ENCODE measurements at places on chromosomes 16 and 17.
A peak's percentile ranks its signal among the peaks of the same experiment; 100 is the strongest.

- DNase-seq, result no peak
These were observed 973 bp upstream of the KRT15 start for GRCh38 chr17:41519501-41520224.

DNA sequence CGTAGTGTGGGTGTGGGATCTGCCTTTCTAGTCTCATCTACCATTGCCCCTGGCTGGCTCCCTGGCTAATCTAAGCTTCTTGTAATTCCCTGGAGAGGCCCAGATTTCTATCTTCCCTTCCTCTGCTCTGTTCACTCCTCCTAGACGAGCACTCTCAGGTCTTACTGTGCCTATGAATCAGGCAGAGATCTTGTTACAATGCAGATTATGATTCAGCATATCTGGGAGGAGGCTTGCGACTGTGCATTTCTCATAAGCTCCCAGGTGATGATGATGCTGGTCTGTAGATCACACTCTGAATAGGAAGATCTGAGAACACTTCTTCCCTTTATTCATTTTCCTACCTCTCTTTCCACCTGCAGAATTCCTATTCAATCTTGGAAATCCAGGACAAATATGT, 200.1 kb downstream of the CBLN1 start:
- no peak for DNase-seq

- peak; percentile 41 for DNase-seq
These were observed 65.8 kb upstream of the SMIM36 start for GRCh38 chr17:55576996-55577586.

DNA sequence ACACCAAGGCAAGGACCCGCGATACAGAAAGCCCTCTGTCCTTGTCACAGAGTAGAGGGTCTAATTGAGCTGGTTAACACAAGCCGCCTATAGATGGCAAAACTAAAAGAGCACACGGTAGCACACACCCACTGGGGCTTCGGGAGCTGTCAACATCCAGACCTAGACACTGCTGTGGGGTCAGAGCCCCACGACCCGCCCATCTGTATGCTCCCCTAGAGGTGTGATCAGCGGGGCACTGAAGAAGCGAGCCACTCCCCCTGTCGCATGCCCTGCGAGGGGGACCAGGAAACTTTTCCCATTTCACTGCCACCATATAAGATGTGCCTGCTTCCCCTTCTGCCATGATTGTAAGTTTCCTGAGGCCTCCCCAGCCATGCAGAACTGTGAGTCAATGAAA, 1255.8 kb upstream of the CDH8 start:
- no peak for DNase-seq

GRCh38 chr16:85202631-85203461, 90.6 kb upstream of the CIBAR2 start:
- DNase-seq, result no peak

DNA sequence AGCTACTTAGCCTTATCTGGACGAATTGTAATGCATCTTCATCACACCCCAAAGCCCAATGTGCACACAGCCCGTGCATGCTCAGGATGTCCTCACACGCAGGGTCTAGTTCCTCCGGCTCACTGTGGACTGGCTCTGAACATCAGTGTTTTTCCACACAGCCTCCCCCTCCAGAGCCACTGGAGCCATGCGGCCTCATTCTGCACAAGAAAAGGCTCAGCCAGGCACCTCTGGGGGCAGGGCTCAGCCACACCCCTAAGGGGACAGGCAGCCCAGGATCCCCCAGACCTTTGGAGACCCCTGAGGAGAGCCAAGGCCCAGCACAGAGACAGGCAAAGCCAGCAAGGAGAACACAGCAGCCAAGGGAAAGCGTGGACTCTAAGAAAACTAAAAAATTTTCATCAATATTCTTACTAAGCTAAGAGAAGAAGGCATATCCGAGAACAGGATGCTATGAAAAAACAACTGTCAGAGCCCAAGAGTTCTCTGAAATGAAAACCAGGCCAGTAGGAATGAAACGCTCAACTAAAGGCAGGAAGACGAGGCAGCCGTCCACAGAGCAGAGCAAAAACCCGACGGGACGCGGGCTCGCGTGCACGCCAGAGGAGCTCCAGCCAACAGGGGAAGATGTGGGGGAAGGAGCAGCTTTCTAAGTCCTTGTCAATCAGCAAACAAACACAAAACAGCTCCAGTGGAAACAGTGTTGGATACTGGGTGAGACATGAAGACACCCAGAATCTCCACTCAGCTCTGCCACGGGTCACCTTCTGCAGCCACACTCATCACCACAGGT, 34.5 kb downstream of the MAP1LC3B start:
- no peak for DNase-seq

GRCh38 chr17:76176701-76177574, 35.9 kb upstream of the FOXJ1 start:
- no peak for DNase-seq

DNA sequence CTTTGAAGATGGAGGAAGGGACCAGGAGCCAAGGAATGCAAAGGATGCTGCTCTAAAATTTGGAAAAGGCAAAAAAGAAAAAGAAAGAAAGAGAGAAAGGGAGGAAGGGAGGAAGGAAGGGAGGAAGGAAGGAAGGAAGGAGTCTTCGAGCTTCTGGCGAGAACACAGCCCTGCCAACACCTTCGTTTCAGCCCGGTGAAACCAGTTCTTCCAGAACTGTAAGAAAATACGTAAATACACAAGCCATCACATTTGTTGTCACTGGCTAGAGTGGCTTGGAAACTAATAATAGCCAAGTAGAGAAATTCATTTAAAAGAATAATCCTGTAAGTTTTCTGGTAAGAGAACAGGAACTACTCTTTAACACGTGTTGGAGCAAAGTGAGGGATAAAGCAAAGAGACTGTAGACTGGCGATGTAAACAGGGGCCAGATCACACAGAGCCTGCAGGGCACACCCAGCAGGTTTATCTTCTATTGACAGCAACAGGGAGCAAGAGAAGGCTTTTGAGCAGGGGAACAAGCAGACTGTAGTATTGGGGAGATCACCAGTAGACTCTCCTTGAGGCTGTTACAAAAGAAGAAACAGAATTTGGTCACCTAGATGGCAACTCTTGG, 188.7 kb upstream of the MPHOSPH6 start:
- no peak for DNase-seq

- DNase-seq, result peak; percentile 42
These were observed 591 bp downstream of the PSMD7 start for GRCh38 chr16:74297145-74297665.

GRCh38 chr17:28043741-28044140, 1.3 kb downstream of the NLK start:
- no peak for DNase-seq

DNA sequence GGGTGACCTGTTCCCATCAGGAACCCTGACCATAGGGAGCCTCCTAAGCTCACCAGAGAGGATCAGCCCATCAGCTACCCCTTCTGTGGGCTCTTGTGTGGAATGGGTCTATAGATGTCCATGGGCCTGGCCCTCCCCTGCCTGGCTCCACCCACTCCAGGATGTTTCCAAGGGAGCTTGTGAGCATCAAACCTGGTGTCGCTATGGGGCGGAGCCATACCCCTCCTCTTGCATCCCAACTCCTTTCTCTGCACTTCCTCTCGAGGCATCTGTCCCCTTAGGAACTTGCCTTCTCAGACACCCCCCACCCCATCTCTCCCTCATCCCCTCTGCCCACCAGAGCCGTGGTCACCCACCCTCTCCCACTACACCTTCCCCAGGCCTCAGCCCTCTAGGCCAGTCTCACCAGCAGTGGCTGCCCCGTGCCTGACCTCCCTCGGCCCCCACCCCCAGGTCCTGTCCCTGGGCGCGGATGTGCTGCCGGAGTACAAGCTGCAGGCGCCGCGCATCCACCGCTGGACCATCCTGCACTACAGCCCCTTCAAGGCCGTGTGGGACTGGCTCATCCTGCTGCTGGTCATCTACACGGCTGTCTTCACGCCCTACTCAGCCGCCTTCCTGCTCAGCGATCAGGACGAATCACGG, 10.4 kb downstream of the KCNH6 start:
- DNase-seq, result no peak

DNA sequence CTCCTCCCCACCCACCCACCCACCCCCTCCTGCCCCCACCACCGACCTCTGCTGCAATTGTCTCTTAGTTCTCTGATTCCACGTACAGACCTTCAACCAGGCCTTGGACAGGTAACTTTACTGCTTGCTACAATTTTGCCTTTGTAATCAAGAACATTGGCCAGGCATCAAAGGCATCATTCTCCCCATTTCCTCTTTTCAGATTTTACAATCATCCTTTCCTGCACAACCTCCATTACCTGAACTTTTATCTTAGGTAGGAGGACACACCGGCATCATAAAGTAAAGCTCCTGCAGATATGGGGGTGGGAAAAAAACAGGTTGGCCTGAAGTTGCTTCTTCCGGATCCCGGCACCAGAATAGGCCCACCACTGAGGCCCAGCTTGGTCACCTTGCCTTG, 25.7 kb upstream of the SUPT4H1 start:
- no peak for DNase-seq

- DNase-seq, result no peak
These were observed 552 bp downstream of the C17orf58 start for GRCh38 chr17:67995570-67996263.

GRCh38 chr16:3129137-3130131, 5.4 kb upstream of the ZNF213 start:
- peak; percentile 87 for DNase-seq

DNA sequence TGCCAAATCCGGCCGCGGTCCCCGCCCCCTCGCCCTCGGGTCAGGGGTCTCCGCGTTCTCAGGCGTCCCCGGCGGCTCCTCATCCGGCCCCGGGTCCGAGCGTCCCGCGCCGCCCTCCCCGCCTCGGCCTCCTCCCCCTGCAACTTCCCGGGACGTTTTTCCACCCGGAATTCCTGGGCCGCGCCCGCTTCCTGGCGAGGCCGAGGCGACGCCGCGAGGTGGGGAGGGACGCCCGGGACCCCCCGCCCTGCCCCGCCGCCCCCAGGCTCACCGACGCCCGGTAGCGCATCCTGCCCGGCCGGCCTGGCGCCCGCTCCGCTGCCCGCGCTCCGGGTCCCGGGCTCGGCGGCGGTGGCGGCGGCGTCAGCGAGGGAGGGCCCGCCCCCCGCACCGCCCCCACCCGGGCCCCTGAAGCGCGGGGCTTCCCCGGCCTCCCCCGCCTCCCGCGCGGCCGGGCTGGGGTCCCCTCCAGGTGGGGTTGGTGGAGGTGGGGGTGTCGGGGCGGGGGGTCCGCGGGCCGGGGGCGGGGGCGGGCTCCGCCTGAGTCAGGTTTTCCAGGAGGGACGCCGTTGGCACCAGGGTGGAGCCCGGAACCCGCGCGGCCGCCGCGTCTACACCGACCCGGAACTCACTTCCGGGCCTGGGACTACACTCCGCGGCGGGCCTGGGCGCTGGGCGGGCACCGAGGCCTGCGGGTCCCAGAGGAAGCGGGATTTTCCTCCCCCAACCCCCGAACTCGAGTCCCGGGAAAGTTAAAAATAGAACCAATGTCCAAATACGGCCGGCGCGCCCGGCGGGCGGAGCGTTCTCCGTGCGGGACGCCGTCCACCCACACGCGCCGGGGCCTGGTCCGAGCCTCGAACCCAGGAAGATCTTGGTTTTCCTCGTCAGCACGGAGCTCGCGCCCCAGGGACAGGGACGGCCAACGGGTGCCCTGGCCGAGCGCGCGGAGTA, 6.8 kb downstream of the MYO1C start:
- peak; percentile 51 for DNase-seq

- no peak for DNase-seq
These were observed 126.1 kb upstream of the NUDT7 start for GRCh38 chr16:77596261-77596660.

GRCh38 chr16:2358811-2359210, 18.3 kb upstream of the ABCA3 start:
- no peak for DNase-seq

DNA sequence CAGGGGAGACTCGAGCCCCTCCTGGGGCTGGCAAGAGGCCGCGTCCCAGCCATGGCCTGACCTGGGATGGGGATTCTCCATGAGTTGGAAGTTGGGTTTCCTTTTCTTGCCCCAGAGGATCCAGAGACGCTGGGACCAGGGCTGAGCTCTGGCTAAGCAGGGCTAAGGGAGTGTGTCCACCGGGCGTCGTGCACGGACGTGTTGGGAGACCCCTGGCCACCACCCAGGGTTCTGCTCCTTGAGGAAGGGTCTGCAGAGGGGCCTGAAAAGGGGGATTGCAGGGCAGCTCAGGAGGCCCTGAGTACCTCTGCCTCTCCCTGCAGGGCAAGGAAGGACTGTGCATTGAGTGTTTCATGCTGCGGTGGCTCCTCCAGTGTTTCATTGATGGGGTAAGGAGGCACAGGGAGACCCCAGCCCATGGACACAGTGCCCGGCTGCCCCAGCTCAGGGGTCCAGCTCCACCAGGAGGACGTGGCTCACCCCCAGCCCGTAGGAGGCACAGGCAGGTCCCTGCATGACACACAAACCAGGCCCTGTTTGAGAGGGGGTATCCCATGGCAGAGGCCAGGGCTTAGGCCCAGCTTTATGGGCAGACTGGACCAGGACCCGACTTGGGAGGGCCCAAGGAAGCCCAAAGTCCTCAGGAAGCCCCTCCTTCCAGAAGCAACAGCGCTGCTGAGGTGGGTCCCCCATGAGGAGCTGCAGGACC, 47.5 kb downstream of the USP22 start:
- DNase-seq, result no peak

DNA sequence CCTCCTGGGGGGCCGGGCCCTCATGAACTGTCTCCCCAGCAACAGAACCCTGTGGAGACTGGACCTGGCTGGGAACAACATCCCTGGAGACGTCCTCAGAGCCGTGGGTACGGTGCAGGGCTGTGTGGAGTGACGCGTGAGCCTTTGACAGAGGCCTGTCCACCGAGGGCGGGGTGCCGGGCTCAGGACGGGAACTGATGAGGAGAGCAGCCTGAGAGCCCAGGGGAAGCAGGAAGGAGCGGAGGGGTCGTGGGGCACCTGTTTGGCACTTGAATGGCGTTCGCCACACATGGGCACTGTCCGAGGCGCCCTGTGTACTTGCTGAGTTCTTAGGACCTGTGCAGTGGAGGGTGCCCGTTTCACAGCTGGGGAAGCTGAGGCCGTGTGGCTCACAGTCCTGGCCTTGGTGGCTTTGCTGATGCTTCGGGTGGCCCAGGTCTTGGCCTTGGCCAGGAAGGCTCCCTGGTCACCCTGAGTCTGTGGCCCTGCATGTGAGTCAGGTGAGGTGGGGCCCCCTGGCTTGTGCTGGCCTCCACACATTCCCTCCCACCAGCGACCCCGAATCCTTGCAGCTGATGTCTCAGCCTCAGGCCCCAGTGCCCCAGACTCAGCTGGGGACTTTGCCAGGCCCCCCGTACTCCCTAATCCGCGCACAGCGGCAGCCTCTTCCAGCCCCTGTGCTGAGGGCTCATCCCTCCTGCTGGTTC, 2.4 kb downstream of the LRRC45 start:
- DNase-seq, result no peak

- DNase-seq, result no peak
These were observed 666 bp upstream of the METTL9 start for GRCh38 chr16:21598701-21599121.

DNA sequence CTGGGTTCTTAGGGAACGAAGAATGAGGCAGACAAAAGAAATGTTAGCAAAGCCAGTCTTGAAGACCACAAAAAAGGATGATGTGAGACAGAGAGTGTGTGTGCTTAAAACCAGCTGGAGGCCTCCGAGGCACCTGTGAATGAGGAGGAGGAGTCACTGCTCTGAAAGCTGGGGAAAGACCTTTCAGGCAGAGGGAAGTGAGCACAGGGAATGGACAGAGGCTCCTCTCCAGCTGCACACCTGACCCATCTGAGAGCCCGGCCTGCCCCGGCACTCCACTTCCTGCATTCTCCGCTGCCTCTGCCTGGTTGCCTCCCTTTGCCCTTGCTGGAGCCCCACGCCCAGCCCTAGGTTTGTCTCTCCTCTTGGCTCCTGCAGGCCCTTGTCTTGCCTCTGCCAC, 55.2 kb upstream of the SREBF1 start:
- peak; percentile 40 for DNase-seq
